ENCODE measurements at places on chromosomes 1 and 21.
A peak's percentile ranks its signal among the peaks of the same experiment; 100 is the strongest.

- DNase-seq = no peak
Measured at GRCh38 chr1:52554756-52555155, 1.9 kb upstream of the TUT4 start.

GRCh38 chr1:57857809-57858208 is 433.9 kb upstream of the DAB1 start:
- no peak for DNase-seq

DNA sequence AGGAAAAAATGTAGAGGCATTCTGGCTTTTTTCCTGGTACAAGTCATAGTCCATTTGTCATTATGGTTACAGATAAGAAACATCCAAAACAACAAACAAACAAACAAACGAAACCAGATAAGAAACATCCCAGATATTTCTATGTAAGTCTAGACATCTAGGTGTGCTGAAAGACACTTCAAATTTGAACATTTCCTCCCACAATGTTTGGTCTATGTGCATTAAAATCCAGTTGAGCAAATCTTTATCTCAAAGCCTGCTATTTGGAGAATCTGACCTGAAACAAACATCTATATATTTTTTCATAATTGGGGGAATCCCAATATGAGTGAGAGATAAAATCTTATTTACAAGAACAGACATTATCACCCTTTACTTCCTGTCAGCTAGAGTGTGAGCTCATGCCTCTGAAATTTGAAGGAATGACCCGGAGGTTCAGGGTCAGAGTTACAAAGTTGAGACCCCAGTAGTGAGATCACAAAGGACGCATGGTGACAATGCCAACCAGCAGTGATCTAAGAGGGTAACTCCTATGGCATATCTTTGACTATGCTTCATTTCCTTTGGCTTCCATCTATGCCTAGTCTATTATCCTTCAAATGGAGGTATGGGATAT is 182.9 kb upstream of the ATP1B1 start:
- DNase-seq = no peak

GRCh38 chr1:198845851-198846250 is 207.0 kb downstream of the PTPRC start:
- no peak for DNase-seq

GRCh38 chr1:101905283-101905835 is 91.4 kb downstream of the OLFM3 start:
- no peak for DNase-seq

DNA sequence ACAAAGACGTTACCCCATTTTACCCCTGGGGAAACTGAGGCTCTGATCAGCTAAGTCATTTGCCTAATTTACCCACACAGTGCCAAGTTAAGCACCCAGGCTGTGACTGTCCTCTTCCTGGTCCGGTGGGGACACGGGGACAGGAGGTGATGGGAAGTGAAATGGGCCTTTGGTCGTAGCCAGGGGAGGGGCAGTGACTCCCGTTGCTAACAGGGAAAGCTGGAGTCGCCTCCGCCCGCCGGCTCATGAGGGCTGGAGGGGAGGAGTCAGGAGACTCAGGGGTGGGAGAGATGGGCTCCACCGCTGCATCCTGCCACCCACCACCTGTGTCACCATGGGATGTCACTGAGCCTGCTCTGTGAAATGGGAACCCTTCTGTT is 139.3 kb downstream of the PGBD5 start:
- DNase-seq = no peak

DNA sequence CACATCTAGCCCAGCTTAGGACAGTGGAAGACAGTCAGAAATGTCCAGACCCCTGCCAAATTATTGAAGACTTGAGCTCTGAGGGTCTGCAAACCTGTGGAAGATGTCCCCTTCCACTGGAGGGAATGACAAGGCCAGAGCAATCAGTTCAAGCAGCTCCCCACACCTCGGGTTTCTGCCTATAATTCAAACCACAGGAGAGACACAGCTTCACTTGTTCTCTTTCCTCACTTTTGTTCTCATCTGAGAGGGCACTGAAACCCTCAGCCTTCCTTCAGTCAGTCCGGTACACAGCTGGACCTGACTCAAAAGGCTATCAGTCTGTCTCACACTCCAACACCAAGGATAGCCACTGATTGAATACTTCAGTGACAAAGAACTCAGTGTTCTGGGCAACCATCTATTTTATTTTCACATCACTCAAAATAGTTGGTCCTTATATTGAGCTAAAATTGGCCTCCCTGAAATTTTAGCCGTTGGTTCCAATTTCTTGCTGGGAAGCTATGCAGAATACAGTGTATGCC is 70.1 kb downstream of the TENT5C start:
- DNase-seq = no peak

DNA sequence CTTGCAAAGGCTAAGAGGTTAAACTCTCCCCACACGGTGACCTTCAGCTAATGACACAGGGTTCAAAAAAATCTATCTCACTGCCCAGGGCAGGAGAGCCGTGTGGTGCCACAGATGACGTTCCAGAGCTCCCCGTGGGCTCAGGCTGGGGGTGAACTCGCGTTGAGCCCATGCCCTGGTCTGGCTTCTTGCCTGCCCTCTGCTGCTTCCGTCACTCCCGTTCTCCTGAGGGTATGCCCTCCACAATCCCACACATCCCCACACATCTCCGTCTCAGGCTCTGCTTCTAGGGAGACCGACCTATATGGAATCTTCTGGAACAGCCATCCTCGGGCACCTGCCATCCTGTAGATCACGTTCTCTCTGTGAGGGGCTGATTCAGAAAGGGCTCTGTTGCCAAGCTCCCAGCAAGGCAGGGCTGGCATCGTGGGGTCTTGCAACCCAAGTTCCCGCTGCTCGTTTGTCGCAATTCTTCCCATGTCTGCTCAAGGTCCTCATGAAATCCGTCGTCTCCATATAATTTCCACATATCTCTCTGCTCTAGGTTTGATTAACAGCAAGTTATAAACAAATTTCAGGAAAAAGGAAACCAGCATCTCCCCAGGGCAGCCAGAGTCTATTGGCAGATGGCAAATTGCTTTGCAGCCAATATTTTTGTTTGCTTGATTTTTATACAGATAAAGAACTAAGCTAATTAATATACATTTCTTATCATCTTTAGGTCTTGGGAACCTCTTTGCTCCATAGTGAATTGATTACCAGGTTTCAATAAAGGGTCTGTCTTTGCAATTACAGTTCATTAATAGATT is 278.2 kb downstream of the PTPRU start:
- DNase-seq = no peak

GRCh38 chr1:188949701-188950100 is 1528.0 kb downstream of the BRINP3 start:
- DNase-seq = no peak

DNA sequence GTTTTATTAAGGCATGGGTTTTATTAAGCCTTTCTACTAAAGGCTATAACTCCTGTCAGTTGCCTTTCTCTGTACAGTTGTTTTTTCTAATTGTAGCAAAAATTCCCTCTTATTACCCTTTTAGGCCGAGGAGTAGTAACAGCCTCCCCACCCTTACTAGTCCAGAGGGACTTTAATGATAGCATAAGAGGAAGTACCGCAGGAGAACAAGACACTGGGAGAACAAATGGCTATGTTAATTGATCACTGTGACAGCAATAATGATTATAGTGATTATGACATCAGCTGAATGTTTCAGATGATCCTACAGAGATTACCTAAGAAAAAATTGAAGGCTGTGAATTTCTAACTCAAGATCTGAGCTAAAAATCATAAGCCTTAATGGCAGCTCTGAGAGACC is 383.0 kb upstream of the PTBP2 start:
- no peak for DNase-seq

DNA sequence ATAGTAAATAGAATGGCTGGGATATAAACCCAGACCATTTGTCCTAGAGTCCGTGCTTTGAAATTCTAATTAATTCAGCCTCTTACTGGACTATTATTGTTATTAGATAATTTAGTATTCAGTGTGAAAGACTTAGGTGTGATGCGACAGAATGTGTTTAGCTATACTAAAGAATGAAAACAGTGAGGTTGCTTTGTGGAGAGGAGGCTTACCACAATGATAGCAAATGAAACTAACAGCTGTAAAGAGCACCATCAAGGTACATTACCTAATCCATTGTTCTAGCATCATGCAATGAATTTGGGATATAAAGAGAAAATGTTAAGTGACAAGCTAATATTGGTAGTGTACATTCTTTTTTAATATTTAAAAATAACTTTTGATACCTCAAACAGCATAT is 911.1 kb downstream of the KCNT2 start:
- DNase-seq = no peak

GRCh38 chr1:36457691-36458090 is 6.5 kb downstream of the MRPS15 start:
- peak; percentile 66 for DNase-seq

GRCh38 chr1:173426057-173426456 is 51.1 kb upstream of the PRDX6 start:
- no peak for DNase-seq
